IMR-90 (cell line): ENCODE measurements at places on chromosomes 6 and 20. TPM values are rescaled to one million over a fixed set of nuclear protein-coding genes. Genes with fewer than 3 reads are reported as not detected.
A peak's percentile ranks its signal among the peaks of the same experiment; 100 is the strongest.

DNA sequence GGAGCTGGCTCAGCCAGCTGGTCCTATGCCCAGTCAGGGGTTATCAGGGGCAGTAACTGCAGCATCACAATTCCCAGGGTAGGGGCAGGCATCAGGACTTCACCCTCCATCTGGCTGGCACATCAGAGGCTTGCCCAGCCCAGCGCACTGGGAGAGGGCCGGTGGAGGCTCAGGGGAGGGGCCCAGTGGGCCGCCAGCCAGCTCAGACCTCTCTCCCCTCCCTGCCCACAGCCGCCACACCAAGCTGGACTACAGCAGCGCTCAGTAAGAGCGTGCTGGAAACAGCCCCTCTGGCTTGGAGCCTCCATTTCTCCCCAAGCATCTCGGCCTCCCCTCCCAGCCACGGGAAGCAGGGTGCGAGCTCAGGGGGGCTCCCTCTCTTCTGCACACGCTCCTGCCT, 22.0 kb downstream of the ADA start:
- H3K36me3 ChIP-seq, result peaks cover 1% of the 10 kb centered on the region; the same call in 1 of the 2 replicates
- DNase-seq, result no peak
- H3K27me3 ChIP-seq, result no peaks in the 10 kb centered on the region
- no peak overlapping the region for H3K27ac ChIP-seq
- H3K4me3 ChIP-seq, result no peak overlapping the region

DNA sequence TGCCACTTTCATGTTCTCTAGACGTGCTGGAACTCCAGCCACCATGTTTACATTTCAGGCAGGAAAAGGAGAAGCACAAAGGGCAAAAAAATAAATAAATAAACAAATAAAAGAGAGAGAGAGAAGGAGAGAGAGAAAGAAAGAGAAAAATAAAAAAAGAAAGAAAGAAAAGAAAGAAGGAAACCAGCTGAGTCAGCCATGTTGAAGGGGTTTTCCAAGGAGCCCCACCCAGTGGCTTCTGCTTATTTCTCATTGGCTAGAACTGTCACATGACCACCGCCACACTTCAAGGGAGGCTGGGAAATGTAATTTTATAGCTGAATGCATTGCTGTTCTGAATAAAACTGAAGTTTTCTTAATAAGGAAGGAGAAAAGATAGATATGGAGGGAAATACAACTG, 71.1 kb downstream of the BFSP1 start:
- no peak for DNase-seq
- H3K27ac ChIP-seq, result no peak overlapping the region
- H3K27me3 ChIP-seq, result peaks cover 4% of the 10 kb centered on the region; the same call in 1 of the 2 replicates
- H3K4me1 ChIP-seq, result no peaks in the 10 kb centered on the region
- H3K36me3 ChIP-seq, result no peaks in the 10 kb centered on the region

DNA sequence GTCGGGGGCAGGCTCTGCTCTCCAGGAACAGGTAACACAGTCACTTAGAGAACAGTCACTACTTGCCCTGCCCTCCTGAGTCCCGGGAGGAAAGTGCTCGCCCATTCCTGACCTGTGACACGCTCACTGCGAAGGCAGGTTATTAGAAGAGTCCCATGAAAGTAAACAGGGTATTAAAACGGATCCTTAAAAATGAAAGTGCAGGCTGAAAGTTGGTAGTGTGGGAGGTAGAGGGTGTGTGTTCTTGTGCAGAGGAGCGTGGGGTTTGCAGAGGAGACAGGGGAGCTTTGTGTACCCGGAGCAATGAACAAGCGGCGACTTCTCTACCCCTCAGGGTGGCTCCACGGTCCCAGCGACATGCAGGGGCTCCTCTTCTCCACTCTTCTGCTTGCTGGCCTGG, at the start of gene CCN6:
TSS of gene CCN6 (plus strand) at position 104 of the 400 bp plus-strand sequence. CDS start at position 358, 254 bp downstream.
- H3K36me3 ChIP-seq, result no peaks in the 10 kb centered on the region
- peaks cover 14% of the 10 kb centered on the region for H3K27me3 ChIP-seq
- no peaks in the 10 kb centered on the region; the same call in none of the 2 replicates for H3K4me1 ChIP-seq
- no peak within 1 kb of the TSS for H3K27ac ChIP-seq
- no peak within 1 kb of the TSS for H3K4me3 ChIP-seq

DNA sequence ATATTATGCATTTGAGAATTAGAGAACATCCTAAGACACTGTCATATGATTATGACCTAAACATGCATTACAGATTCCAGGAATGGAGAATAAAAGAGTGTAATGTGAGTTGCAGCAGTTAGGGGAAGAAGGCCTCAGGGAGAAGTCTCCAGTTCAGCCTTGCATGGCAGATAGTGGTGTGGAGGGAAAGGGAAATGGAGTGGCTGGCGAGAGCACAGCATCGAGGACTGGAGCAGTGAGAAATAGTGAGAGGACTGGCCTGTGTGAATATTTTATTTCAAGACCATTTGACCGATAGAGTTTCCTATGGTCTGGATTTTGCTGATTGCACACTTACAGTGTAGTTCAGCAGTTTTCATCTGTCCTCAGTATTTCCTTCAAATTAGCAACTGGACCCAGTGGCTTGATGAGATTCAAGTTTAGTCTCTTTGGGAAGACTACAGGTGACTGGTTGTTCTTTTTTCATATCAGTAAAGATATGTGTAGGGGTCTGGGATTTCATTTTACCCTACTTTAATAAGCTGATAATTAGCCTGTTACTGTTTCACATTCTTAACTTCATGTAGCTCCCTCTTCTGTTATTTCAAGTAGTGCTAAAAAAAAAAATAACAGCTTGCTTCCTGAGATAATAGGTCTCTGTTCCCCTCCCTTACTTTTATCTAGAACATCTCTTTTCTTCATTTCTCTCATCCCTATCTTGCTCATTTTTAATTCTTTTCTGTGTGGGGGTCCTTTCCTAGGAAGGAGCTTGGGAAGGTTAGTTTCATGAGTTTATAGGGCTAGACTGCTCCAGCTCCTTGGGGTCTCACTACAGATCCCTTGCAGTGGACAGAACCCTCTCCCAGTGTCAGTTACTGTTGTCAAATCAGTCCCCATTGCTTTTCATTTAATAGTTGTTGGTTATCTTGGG, 27.9 kb downstream of the BLTP3A start:
- peaks cover 5% of the 10 kb centered on the region; the same call in 1 of the 2 replicates for H3K36me3 ChIP-seq
- no peaks in the 10 kb centered on the region for H3K4me1 ChIP-seq
- no peak overlapping the region for H3K27ac ChIP-seq

DNA sequence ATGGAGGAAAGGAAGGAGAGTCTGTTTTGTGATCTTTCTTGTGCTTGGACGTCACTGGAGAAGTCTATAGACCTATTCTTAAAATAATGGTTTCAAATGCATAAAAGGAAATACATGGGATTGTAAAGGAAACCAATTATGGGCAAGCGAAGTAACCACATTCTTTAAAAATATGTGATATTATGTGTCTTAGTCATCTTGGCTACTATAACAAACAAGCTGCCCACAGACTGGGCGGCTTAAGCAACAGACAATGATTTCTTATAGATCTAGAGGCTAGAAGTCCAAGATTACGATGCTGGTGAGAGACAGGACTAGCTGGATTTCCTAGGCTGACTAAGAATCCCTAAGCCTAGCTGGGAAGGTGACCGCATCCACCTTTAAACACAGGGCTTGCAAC, 49.4 kb upstream of the CD83 start:
- DNase-seq, result peak; percentile 89
- no peak overlapping the region for H3K4me3 ChIP-seq

DNA sequence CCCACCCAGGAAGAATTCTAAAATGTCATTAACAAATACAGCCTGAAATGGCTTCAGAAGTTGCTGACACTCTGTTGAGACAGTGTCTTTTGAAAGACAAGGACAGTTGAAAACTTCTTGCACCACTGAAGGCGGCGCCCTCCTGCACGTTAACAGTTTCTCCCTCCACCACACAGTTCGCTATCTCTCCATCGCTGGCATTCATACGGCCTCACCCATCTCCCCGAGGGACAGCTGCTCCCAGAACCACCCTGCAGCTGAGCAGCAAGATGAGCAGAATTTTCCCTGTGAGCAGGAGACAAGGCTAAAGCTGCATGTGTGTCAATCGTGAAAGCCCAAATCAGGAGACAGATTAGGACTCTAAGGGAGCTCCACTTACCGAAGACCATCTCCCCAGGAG, 113.3 kb downstream of the LY86 start:
- no peak overlapping the region for H3K27ac ChIP-seq
- H3K4me1 ChIP-seq, result peaks cover 5% of the 10 kb centered on the region; the same call in 1 of the 2 replicates
- DNase-seq, result no peak
- no peak overlapping the region for H3K4me3 ChIP-seq

DNA sequence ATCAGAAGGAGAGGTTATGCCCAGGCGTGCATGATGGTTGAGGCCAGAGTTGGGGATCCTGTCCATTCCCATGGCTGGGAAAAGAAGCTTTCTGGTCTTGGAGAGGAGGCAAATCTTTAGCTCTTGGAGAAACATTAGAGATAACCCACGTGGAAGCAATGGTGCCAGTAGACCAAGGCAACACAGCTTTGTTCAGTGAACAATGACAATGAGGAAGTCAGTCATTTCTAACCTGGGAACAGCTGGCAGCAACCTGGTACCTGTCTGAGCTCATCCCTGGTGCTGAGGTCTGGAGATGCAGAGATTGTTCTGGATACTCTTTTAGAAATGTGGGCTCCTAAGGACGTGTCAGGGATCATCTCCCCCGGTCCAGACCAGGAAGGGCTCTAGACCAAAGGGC, 76.7 kb upstream of the PAX1 start:
- no peak overlapping the region for H3K27ac ChIP-seq
- H3K27me3 ChIP-seq, result no peaks in the 10 kb centered on the region
- H3K4me1 ChIP-seq, result no peaks in the 10 kb centered on the region
- no peaks in the 10 kb centered on the region for H3K36me3 ChIP-seq
- no peak overlapping the region for H3K4me3 ChIP-seq

DNA sequence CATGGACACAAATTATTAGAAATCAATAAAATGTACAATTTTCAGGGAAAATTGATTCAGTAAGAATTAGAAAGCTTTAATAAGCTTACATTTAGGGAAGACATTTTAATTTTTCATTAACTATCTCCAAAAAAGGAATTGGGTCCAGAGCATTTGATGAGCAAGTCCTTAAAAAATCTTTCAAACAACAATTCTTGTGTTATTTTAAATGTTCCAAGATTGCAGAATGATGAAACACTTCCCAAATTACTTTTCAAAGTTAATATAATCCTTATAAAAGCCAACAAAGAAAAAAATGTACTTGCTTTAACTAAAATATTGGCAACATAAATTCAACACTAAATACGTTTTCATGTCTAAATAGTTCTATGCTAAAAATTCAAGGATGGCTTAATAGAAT, 102.0 kb downstream of the ADAT2 start:
- 0 out of 2 replicates have a peak, but pooled peaks cover 1% of the 10 kb centered on the region for H3K4me1 ChIP-seq
- H3K27ac ChIP-seq, result no peak overlapping the region
- no peak overlapping the region for H3K4me3 ChIP-seq
- DNase-seq, result peak; percentile 28
- no peaks in the 10 kb centered on the region for H3K36me3 ChIP-seq
- H3K27me3 ChIP-seq, result no peaks in the 10 kb centered on the region

DNA sequence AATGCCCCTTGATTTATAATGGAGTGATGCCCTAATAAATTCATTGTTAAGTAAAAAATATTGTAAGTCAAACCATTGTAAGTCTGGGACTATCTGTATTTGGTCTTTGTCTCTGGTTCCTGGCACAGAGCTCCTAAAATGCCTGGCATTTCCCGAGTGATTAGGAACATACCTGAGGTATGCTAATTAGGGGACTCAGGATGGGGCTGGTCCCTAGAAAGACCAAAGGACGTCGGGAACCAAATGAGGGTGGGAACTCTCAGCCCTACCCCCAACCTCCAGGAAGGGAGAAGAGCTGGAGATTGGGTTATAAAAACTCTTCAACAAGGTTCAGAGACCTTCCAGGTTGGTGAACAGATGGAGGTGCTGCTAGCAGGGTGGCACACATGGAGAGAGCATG, 82.6 kb upstream of the ARG1 start:
- peaks cover 2% of the 10 kb centered on the region for H3K27me3 ChIP-seq
- H3K36me3 ChIP-seq, result no peaks in the 10 kb centered on the region
- H3K27ac ChIP-seq, result no peak overlapping the region
- no peaks in the 10 kb centered on the region for H3K4me1 ChIP-seq
- DNase-seq, result no peak

DNA sequence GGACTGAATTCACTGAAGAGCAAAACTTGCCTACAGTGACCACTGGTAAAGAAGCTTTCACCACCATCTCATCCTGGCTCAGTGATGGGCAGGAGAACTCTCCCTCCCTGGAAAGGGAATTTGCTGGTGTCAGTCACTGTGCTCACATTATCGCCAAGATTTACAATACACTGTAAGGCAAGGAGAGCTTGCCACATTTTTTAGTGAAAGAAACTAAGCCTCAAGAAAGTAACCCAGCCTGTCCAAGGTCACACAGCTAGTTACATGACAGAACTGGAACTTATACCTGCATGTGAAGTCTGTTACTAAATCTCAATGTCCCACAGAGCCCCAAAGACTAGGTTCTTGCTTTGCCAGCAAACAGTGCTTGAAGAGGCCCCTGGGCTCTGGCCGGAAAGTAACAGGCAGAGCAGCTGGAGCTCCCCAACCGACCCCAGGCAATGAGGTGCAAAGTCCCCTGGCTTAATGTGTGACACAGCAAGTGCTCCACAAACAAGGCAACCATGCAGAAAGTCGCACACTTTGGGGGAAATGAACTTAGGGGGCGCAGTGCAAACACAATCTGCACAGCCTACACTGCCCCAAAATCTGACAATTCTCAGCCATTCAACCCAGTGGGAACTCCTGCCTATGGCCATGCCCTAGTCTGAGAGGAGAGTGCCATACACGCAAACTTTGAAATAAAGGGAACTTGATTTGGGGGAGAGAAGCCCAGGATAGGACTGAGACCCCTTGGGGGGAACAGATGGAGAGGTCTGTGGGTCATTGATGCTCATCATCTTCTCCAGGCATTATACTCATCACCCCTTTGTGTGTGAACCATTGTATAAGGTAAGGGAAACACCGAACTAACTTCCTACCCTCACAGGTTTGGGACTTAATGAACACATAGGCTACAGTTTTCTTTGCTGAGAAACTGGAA, 1.9 kb downstream of the BCL2L1 start:
- DNase-seq, result no peak
- H3K4me1 ChIP-seq, result peaks cover 25% of the 10 kb centered on the region
- peak overlapping the region; percentile 63 for H3K27ac ChIP-seq
- peaks cover 24% of the 10 kb centered on the region for H3K36me3 ChIP-seq
- H3K27me3 ChIP-seq, result no peaks in the 10 kb centered on the region
- H3K4me3 ChIP-seq, result peak overlapping the region; percentile 75

GRCh38 chr20:63312690-63313348, 19.8 kb downstream of the COL20A1 start:
- no peaks in the 10 kb centered on the region for H3K36me3 ChIP-seq
- H3K4me1 ChIP-seq, result peaks cover 9% of the 10 kb centered on the region; the same call in 1 of the 2 replicates
- H3K27me3 ChIP-seq, result peaks cover 19% of the 10 kb centered on the region; the same call in 1 of the 2 replicates
- no peak overlapping the region for H3K27ac ChIP-seq
- H3K4me3 ChIP-seq, result no peak overlapping the region

GRCh38 chr20:61722146-61722678, 343.5 kb downstream of the TAF4 start:
- no peaks in the 10 kb centered on the region for H3K36me3 ChIP-seq
- no peak overlapping the region for H3K4me3 ChIP-seq
- DNase-seq, result no peak
- H3K4me1 ChIP-seq, result no peaks in the 10 kb centered on the region

GRCh38 chr20:62578294-62578897, 63.9 kb upstream of the SLCO4A1 start:
- H3K4me3 ChIP-seq, result no peak overlapping the region
- H3K4me1 ChIP-seq, result no peaks in the 10 kb centered on the region
- DNase-seq, result no peak
- H3K36me3 ChIP-seq, result no peaks in the 10 kb centered on the region
- H3K27ac ChIP-seq, result no peak overlapping the region
- H3K27me3 ChIP-seq, result peaks cover 56% of the 10 kb centered on the region

The RNGTT gene
- total RNA-seq, result 21.7 and 42.8 TPM in 2 replicates

The PLAGL1 gene
- 15.3 and 23.3 TPM in 2 replicates for total RNA-seq

The ADGRB3 gene
- total RNA-seq, result not detected in 2 replicates

The GPLD1 gene
- 0.18 and 0.28 TPM in 2 replicates for total RNA-seq

The CST1 gene
- not detected in 2 replicates for total RNA-seq

The CDKN1A gene
- 155 and 171 TPM in 2 replicates for total RNA-seq
